RPMI8226 (cell line): ENCODE measurements at places on chromosomes 12 and 14.

- DNase-seq: no peak
Measured at GRCh38 chr12:124954771-124955170, 34.2 kb downstream of the DHX37 start.

DNA sequence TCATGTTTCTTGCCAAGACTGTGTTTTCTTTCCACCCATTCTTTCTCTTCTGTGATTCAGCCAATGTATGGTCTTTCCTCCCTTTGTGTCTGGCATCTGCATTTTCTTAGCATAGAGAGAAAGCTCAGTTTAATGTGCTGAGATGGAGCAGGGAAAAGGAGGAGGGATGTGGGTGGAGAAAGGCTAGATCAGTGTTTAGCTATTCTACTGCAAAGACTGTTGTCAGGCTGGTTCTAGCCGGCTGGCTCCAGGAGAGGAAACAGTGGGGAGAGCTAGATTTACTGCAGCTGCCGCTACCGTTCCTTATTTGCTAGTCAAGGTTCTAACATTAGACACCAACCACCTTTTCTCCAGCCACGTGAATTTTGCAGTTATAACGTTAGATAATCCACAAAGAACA is 5.2 kb upstream of the RIMKLB start:
- no peak for DNase-seq

GRCh38 chr14:88516861-88517357 is 37.9 kb downstream of the PTPN21 start:
- no peak for DNase-seq

DNA sequence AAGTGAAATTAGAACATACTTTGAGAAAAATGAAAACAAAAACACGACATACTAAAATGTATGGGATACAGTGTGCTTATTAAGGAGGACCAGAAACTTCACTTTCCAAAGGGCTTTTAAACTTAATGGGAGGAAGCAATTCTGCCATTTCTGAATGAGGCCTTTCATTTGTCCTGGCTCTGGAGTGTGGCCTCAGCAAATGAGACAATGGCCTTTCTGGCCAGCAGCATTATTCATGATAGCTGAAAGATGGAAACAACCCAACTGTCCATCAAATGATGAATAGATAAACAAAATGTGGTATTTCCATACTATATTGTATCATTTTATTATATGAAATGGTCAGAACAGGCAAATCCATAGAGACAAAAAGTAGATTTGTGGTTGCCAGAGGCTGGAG is 338.6 kb downstream of the CEP128 start:
- DNase-seq: no peak

- DNase-seq: peak; percentile 58
Measured at GRCh38 chr14:29548948-29549370, 378.7 kb downstream of the PRKD1 start.
